ENCODE measurements at places on chromosomes 7 and 10. TPM values are rescaled to one million over a fixed set of nuclear protein-coding genes. Genes with fewer than 3 reads are reported as not detected.
A peak's percentile ranks its signal among the peaks of the same experiment; 100 is the strongest.

IFIT1B gene
- not detected for total RNA-seq

OR2A5 gene
- not detected for total RNA-seq

STAG3 gene
- total RNA-seq: 0.15 TPM

DNA sequence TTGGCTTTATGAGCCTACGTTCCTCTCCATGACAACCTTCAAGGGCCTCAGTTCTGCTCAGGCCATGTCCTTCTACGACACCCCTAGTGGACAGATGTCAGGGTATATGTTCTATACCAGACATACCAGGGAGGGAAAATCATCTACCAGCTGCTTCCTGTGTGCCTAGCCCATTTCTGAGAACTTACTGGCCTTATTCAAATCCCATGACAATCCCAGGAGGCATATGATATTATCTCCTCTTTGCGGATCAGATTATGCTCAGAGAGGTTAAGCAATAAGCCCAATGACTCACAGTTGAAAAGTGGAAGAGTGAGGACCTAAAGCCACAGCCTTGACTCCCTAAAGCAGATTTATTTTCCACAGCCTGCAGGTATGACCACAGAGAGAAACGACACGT, 139.3 kb downstream of the GLI3 start:
- DNase-seq: peak; percentile 7

DNA sequence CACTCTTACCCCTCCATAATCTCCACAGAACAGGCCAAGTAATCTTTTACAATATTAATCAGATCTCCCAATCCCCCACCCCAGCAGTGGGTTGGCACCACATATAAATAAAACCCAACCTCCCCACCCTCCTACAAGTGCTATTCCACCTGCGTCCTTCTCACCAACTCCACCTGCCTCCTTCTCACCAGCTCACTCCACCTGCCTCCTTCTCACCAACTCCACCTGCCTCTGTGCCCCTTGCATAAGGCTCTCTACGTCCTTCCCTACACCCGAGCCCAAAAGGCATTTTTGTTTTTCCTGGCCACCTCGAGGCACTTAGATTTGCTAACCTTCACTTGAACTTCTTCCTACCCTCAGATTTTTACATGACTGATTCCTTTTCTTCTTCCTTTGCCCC, 89.7 kb downstream of the ATE1 start:
- DNase-seq: no peak

GRCh38 chr7:44149571-44150465, 8.7 kb upstream of the MYL7 start:
- DNase-seq: no peak

DNA sequence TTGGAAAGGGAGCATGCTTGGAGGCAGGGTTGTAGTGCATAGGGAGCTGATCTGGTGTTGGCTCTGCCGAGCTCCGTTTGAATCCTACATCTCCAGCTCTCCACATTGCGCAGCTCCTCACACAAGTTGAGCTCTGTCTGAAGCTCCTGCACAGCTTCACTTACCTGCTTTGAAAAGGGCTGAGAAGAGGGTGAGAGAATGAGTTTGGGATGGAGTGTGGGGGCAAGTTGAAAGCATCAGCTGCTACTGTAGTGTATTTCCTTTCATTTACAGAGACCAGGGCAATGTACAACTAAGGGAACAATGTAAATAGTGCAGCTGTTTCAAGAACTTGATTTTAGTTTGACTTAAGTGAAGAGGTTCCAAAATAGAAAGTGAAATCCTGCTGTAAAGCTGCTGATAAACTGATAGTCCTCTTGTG, 88.5 kb downstream of the VTI1A start:
- no peak for DNase-seq

DNA sequence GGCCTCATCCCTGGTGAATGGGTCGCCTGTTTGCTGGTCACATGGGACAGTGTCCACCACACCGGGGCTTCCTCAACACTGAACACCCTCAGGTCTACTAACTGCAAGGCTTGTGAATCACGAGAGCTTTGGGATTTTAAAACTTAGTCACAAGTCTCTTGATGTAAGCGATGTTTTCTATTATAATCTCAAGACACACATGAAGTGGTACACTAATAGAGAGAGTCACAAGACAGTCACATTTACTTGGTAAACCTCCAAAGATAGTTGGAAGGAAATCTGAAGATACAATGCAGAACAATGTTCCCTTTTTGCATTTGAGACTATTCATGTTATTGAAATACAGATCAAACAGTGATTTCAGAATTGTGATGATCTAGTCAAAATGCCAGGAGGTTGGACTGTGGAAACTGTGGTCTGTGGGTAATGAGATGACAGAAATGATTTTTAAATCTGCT, 233.1 kb upstream of the KLF6 start:
- no peak for DNase-seq

- no peak for DNase-seq
Observed at GRCh38 chr10:8121201-8121890, 66.9 kb downstream of the GATA3 start.

GRCh38 chr7:15446280-15446679, 115.5 kb downstream of the AGMO start:
- no peak for DNase-seq

GRCh38 chr7:138001529-138002095, at the start of gene CREB3L2:
Gene CREB3L2, minus strand, starts transcription at chr7:138002086. Its CDS starts 381 bp downstream, at chr7:138001705.
- no peak for DNase-seq

GRCh38 chr10:47012214-47012613, 101.0 kb downstream of the PTPN20 start:
- no peak for DNase-seq

Measured in glomerular endothelial cell (primary cell).